Calu3 (cell line): ENCODE measurements at places on chromosomes 4 and X. TPM values are rescaled to one million over a fixed set of nuclear protein-coding genes. Genes with fewer than 3 reads are reported as not detected.

GRCh38 chrX:47191331-47191730 lies 2.3 kb upstream of the UBA1 start:
- peak; percentile 30 for DNase-seq

GRCh38 chrX:138150709-138151108 lies 560.8 kb downstream of the FGF13 start:
- DNase-seq = no peak

DNA sequence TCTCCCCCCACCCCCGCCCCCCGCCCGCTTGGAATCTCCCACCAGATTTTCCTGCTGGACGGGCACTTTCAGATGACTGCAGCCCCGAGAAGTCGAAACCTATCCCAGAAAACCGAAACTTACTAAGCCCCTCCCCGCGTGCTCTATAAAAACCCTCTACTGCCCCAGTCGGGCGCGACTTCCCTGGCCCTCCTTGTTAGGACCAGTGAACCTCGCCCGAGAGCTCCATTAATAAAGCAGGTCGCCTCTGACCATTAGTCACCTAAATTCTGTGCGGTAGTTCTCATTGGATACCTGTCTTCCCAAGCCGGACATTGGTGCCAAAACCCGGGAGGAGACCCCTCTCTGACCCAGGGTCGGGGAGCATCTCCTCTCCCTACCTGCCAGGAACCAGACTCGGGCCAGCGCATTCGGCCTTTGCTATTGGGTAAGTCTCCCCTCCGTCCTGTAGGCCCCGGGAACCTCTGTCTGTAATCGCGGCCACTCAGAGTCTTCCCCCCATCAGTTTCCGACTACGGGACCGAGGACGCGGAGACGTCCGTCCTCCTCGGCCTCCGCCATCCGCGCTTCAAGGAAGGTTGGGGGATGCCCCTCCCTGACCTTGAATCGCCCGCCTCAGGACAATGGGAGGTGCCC lies 958.0 kb downstream of the RPA4 start:
- no peak for DNase-seq

DNA sequence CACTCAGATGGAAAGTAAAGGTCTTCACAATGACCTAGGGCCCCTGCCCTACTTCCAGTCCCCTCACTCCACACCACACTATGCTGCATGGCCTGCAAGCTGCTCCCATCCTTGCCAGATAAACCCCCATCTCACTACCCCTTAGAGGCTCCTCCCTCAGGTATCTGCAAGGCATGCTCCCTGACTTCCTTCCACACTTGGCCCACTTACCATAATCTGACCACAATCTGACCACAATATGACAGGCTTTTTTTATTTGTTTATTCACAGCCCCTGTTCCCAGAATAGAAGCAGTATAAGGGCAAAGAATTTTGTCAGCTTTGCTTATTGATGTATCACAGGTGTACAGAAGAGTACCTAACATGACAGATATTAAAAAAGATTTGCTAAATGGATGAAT lies 124.7 kb downstream of the CAMK2D start:
- DNase-seq = peak; percentile 25

GRCh38 chr4:2536193-2537010 lies at the start of gene FAM193A:
TSS of gene FAM193A (plus strand) at chr4:2536647. CDS start at chr4:2536916, 269 bp downstream.
- peak; percentile 97 for DNase-seq

DNA sequence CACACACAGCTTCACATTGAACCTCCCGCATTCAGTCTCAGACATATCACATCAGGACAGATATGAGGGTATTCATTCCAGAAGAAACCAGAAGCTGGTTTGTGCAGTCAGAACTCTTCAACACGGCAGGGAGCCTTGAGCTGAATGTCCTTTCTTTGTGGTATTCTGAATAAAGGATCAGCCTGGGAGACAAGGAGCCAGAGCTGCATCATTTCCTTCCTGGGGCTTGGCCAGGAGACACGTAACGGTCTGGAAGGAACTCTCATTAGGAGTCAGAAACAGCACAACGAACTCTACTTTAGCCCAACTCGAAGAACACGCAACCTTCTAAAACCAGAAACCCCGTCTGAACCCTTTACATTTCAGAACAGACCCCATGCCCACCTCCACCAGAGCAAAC lies 46.4 kb downstream of the KDR start:
- DNase-seq = no peak

DNA sequence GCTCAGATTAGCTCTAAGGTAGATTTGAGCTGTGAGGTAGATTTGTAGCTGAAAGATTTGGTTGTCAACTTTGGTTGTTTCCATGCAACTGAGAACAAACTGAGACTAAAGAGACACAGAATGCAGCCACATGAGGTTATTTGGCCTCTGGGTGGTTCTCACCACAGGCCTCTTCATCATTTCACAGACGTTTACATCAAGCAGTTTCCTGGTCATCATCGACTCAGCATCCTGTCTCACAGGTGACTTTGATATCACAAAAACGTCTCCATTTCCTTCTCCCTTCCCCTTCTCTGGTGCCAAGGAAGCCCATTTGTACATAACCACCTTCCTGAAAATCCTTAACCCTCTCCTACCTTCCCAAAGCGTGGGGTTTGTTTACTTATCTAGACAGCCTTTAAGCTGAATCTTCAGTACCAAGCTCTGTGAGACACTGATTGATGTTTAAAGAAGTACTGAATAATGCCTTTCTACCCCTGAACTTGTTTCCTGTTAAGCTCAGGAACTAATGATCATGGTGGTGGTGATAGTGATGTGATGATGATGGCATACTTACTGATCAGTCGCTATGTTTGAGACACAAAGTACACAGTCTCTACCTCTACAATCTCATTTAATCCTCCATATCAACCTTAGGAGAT lies 81.9 kb downstream of the FAM114A1 start:
- DNase-seq = no peak

DNA sequence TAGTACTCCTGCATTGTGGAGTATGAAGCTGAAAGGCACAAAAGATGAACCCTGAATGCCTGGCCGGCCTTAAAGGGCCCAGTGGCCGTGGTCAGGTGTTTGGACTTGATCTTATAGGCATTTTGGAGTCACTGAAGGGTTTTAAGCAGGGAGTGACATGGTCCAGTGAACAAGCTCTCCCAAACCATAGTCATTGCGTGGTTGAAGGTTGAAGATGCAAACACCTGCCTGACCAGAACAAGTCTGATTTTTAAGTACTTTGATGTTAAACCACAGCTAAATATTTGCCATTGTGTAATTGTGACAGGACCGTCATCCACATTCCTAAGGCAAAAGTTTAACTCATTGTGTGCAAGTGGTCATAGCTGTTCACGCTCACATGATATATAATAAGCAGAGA lies 3.3 kb downstream of the STK32B start:
- no peak for DNase-seq

The FGG gene
- 0.24 TPM in 1 of 2 replicates, not detected in the other for total RNA-seq

The FGF5 gene
- 0.50 and 0.81 TPM in 2 replicates for total RNA-seq

The PCDH18 gene
- total RNA-seq = 0.24 and 0.49 TPM in 2 replicates

The NHSL2 gene
- 0.09 and 0.27 TPM in 2 replicates for total RNA-seq

The TCEAL2 gene
- total RNA-seq = not detected in 2 replicates

The UGT2B7 gene
- total RNA-seq = 16.6 and 25.5 TPM in 2 replicates
